ENCODE measurements at places on chromosomes 2 and 18. TPM values are rescaled to one million over a fixed set of nuclear protein-coding genes. Genes with fewer than 3 reads are reported as not detected.

- DNase-seq = peak; percentile 74
- no peaks in the 10 kb centered on the region for H3K27me3 ChIP-seq
- H3K4me3 ChIP-seq = peak overlapping the region; percentile 98
- peaks cover 13% of the 10 kb centered on the region for H3K36me3 ChIP-seq
- H3K4me1 ChIP-seq = peaks cover 25% of the 10 kb centered on the region
- H3K27ac ChIP-seq = peak overlapping the region; percentile 97
These were observed 405 bp downstream of the PPP3R1 start for GRCh38 chr2:68251855-68252399.

GRCh38 chr2:24304098-24304497, 56.2 kb downstream of the ITSN2 start:
- no peaks in the 10 kb centered on the region for H3K27me3 ChIP-seq
- H3K36me3 ChIP-seq = peaks cover 33% of the 10 kb centered on the region
- H3K4me3 ChIP-seq = no peak overlapping the region
- no peak for DNase-seq
- no peaks in the 10 kb centered on the region for H3K4me1 ChIP-seq

DNA sequence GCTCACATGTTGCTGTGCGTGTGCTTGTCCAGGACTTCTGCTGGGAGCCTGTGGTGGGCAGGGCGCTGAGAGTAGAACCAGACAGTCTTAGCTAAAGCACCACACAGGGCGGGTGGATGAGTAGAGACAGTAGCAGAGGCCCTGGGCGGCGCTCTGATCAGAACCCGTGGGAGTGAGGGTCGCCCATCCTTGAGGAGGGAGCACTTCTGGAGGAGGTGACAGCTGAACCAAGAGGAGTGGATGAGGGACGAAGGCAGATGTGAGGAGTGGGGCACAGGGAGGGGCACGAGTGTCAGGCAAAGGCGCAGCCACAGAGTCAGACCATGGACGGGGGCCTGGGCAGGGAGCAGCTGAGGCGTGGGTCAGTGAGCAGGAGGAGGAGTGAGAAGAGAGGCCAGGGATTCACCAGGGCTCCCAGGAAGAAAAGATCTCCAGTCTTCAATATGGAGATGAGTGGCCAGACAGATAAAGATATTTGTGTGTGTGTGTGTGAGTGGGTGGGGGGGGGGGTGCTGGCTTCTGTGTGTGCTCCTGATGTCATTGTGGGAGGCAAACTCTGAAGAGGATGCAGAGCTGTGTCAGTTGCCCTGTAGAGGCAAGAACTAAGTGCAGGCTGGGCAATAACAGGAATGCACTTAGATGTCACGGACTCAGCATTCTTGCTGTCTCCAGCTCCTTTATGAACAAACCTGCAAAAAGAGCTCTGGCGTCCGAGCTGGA, 79.6 kb downstream of the TPO start:
- H3K27ac ChIP-seq = no peak overlapping the region
- no peaks in the 10 kb centered on the region for H3K27me3 ChIP-seq
- no peak for DNase-seq
- no peaks in the 10 kb centered on the region for H3K4me1 ChIP-seq

DNA sequence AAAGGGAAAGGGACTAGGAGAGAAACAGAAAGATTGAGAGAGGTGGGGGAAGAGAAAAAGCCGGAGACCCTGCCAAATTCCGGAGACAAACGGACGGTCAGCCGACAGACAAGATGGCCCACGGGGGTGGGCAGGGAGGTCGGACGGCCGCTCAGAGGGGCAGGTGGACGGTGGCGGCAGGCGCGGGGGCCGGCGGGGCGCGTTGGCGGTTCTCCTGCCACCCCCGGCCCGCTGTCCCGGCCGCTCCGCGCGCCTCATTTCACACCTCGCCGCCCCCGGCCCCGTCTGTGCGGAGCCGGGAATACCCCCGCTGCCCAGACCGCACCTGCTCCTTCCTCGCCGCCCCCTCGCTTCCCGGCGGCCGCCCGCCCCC, 935 bp downstream of the SLC30A3 start:
- peaks cover 46% of the 10 kb centered on the region for H3K27me3 ChIP-seq
- H3K4me1 ChIP-seq = peaks cover 22% of the 10 kb centered on the region
- peak overlapping the region; percentile 75 for H3K4me3 ChIP-seq

GRCh38 chr18:49491534-49491856, 4.5 kb upstream of the C18orf32 start:
- DNase-seq = no peak
- no peaks in the 10 kb centered on the region for H3K27me3 ChIP-seq
- peaks cover 31% of the 10 kb centered on the region for H3K36me3 ChIP-seq
- peak overlapping the region; percentile 98 for H3K27ac ChIP-seq

BOD1L2 gene
- not detected for total RNA-seq
